ENCODE measurements at places on chromosomes 7 and 10. TPM values are rescaled to one million over a fixed set of nuclear protein-coding genes. Genes with fewer than 3 reads are reported as not detected.

DNA sequence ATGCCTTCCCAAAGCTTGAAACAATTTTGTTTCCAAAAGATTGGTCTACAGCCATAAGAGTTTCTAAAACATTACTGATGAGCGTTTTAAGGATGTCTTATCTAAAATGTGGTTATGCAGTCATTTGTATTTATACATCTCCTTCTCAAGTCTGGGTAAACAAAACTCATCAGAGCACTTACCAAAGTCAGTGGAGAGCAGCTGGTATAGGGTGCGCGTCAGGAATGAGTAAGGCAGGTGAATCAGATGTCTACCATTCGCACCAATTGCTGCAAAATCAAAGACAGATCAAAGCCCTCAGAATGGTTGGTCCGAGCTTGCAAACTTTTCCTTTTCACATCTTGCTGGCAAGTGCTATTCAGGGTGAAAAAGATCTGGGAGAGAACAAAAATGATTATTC lies 65.6 kb upstream of the FAM171A1 start:
- H3K27ac ChIP-seq = no peak overlapping the region
- peaks cover 11% of the 10 kb centered on the region for H3K4me1 ChIP-seq
- DNase-seq = no peak
- H3K36me3 ChIP-seq = no peaks in the 10 kb centered on the region
- H3K27me3 ChIP-seq = peaks cover 32% of the 10 kb centered on the region
- H3K4me3 ChIP-seq = no peak overlapping the region

- H3K4me1 ChIP-seq = no peaks in the 10 kb centered on the region
- no peak overlapping the region for H3K4me3 ChIP-seq
- DNase-seq = no peak
- no peaks in the 10 kb centered on the region for H3K36me3 ChIP-seq
- no peak overlapping the region for H3K27ac ChIP-seq
- H3K27me3 ChIP-seq = peaks cover 12% of the 10 kb centered on the region
These were observed 21.0 kb upstream of the LRRC17 start for GRCh38 chr7:102891693-102892261.

DNA sequence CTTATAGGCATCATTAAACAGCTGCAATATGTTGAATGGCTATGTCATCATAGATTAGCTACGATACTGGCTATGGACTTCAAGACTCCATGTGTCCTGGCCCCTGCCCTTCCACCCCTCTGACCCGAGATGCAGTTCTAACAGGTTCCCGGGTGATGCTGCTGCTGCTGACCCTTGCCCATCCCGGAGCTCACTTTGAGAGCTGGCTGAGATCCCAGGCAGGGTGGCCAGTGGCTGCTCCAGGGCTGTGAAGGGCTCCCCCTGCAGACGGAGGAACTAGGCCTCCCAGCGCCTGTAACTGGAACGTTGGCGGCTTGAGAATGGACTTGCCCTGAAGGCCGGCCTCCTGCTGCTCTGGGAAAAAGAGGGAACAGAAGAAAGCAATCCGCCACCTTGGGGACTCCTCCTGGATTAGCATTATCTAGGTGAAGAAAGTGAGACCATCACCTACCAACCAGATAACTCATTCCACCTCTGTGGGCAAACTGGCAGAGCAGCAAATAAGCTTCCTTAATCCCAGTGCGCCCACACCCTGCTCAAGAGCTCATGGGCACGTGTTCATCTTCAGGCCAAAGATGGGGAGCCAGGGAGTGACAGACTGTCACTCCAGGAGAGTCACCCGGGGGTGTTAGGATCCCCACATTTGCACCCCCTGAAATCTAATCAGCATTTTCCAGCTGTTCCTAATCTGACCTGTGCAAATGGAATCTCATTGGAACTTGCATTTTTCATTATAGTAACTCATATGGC lies 56.8 kb downstream of the PARP12 start:
- H3K27ac ChIP-seq = no peak overlapping the region
- H3K4me3 ChIP-seq = no peak overlapping the region
- DNase-seq = no peak
- no peaks in the 10 kb centered on the region for H3K36me3 ChIP-seq

- no peak for DNase-seq
- peaks cover 13% of the 10 kb centered on the region for H3K4me1 ChIP-seq
- H3K36me3 ChIP-seq = peaks cover 21% of the 10 kb centered on the region
- H3K27me3 ChIP-seq = no peaks in the 10 kb centered on the region
- H3K4me3 ChIP-seq = no peak overlapping the region
These were observed 255.8 kb downstream of the TWIST1 start for GRCh38 chr7:18861514-18862118.

DNA sequence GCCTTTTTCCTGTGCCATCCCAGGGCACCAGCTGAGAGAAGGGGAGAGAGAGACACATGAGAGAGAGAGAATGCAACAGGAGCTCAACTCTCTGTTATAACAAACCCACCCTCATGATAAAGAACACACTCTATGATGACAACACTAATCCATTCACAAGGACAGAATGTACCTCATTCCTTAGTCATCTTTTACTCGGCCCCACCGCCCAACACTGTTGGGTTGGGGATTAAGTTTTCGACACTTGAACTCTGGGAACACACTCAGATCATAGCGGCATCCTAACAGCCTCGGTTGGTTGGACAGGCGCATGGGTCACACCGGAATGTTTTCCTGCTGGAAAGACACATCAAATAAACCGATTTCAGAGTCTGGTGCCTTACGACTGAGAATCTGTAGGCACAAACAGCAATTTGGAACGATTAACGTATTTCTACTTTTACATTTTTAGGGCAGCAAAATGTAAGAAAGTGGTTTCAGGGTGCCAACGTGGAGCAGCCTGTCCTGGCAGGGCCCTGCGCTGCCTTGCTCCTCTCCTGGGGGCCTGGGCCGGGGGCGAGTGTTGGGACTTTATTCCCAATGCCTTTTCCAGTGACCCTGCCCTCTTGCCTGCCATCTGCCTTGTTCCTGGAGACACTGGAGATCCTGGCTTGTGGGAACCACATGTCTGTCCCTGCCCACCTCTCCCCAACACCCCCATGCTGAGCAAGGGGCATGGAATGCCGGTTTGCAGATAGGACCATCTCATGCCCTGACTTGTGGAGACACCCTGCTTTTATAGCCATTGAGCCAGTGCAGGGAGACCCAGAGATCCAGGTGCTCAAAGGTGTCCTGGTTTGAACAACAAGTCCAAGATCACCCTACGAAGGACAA lies 287.0 kb downstream of the TCERG1L start:
- DNase-seq = no peak
- H3K36me3 ChIP-seq = no peaks in the 10 kb centered on the region
- no peaks in the 10 kb centered on the region for H3K4me1 ChIP-seq

DNA sequence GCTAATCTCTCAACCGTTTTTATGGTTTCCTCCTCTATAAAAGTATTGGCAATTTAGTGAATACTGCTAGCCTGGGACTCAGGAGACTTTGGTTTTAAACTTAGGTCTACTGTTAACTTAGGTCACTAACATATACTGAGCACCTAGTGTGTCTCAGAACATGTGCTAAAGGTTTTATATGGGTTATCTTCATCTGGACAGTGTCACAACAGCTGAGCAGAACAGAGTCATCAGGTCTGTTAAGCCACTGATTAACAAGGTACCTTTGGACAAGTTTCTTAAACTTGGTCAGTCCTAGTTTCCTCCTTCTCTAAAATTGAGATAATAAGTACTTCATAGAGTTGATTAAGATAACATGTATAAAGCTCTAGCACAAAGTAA lies 30.6 kb downstream of the NET1 start:
- H3K27ac ChIP-seq = no peak overlapping the region
- peaks cover 42% of the 10 kb centered on the region for H3K4me1 ChIP-seq

DNA sequence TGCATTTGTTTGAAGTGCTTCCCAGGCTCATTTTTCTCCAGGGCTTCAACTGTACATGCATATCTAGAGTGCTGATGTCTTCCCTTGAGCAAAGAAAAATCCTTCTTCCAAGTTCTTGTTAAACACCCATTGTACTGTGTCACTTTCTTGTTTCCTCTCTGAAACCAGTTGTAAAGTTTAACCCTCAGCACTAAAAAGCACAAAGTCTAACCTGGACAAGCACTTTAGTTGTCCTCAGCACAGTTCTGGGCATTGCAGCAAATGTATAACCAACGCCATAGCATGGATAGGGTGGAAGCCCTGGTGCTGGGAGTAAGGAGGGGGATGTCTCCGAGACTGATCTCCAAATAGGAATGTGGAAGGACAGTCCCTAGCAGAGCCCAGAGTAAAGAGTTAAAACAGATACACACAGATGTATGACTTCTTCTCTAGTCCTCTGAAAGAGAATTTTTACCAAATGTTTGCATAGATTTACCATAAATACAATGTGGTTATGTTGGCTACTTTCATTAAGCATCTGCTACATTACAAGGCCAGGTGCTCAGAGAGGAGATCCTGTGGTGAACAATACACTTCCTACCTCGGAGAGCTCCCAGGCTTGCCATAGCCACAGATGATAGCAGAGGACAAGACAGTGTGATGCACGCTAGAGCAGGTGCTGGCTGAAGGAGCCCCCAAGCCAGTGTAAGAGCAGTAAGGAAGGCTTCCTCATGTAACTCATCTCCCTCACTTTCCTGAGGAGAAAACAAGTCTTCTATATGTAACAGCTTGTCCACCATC lies 57.0 kb downstream of the DNAJC12 start:
- no peaks in the 10 kb centered on the region for H3K27me3 ChIP-seq
- H3K36me3 ChIP-seq = no peaks in the 10 kb centered on the region
- no peak for DNase-seq
- H3K4me1 ChIP-seq = peaks cover 49% of the 10 kb centered on the region

- no peak for DNase-seq
- H3K36me3 ChIP-seq = no peaks in the 10 kb centered on the region
- no peaks in the 10 kb centered on the region for H3K27me3 ChIP-seq
- peaks cover 9% of the 10 kb centered on the region for H3K4me1 ChIP-seq
- H3K27ac ChIP-seq = no peak overlapping the region
- no peak overlapping the region for H3K4me3 ChIP-seq
These were observed 24.3 kb upstream of the DNAJB12 start for GRCh38 chr10:72379062-72379461.

GRCh38 chr10:130737621-130738020 lies 573.9 kb downstream of the TCERG1L start:
- no peaks in the 10 kb centered on the region for H3K27me3 ChIP-seq
- no peaks in the 10 kb centered on the region for H3K36me3 ChIP-seq
- no peak for DNase-seq

DNA sequence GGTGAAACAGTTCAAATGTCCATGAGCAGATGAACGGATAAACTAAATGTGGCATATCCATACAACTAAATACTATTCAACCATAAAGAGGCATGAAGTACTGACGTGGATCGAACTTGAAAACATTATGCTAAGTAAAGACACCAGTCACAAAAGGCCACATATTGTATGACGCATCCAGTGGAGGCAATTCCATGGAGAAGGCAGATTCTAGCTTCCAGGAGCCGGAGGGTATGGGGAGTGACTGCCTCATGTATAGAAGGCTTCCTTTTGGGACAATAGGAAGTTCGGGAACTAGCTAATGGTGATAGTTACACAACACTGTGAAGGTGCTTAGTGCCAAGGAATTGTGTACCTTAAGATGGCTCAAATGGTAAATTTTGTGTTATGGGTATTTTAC lies 98.4 kb downstream of the VIPR2 start:
- peaks cover 19% of the 10 kb centered on the region for H3K36me3 ChIP-seq
- peaks cover 35% of the 10 kb centered on the region for H3K4me1 ChIP-seq
- H3K27ac ChIP-seq = no peak overlapping the region
- H3K4me3 ChIP-seq = no peak overlapping the region

Gene SLIT1
- total RNA-seq = 0.32 TPM

Gene ALOX5
- total RNA-seq = 0.21 TPM

Gene TMEM236
- not detected for total RNA-seq

Gene PRSS37
- not detected for total RNA-seq

Gene KCNH2
- total RNA-seq = 0.41 TPM

Gene ADIRF
- total RNA-seq = not detected

Gene C10orf120
- total RNA-seq = not detected

Gene PCDH15
- 0.07 TPM for total RNA-seq

All from activated T-helper 2 cell treated with anti-CD3 and anti-CD28 coated beads, Interferon-gamma antibody, Interleukin-2, Interleukin-4, amounts not matched to agents 10 μg/mL and 5 μg/mL and 100 μg/mL, durations not matched to agents 14 hours and 24 hours and 36 hours (primary cell).